ENCODE measurements at places on chromosomes 1 and 21.
A peak's percentile ranks its signal among the peaks of the same experiment; 100 is the strongest.

GRCh38 chr1:86183810-86184209, 27.2 kb upstream of the COL24A1 start:
- no peak for DNase-seq

DNA sequence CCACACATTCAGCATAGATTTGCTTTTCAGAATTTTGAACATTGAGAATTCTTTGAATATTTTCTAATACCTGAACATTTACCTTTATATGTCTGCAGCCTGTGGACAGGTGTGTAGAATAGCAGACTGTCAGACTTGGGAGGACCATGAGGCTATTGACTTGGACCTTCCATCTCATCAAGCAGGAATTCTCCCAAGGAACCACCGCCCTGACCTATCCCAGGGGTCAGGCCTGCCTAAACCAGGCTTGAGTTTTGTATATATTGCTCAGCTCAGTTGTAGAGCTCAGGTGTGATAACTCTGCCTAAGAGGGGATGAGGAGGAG, 53.2 kb downstream of the RUNX1 start:
- DNase-seq: no peak

- no peak for DNase-seq
Measured at GRCh38 chr1:9601942-9602793, 13.5 kb downstream of the TMEM201 start.

GRCh38 chr1:78038491-78038939, 7.3 kb upstream of the GIPC2 start:
- no peak for DNase-seq

DNA sequence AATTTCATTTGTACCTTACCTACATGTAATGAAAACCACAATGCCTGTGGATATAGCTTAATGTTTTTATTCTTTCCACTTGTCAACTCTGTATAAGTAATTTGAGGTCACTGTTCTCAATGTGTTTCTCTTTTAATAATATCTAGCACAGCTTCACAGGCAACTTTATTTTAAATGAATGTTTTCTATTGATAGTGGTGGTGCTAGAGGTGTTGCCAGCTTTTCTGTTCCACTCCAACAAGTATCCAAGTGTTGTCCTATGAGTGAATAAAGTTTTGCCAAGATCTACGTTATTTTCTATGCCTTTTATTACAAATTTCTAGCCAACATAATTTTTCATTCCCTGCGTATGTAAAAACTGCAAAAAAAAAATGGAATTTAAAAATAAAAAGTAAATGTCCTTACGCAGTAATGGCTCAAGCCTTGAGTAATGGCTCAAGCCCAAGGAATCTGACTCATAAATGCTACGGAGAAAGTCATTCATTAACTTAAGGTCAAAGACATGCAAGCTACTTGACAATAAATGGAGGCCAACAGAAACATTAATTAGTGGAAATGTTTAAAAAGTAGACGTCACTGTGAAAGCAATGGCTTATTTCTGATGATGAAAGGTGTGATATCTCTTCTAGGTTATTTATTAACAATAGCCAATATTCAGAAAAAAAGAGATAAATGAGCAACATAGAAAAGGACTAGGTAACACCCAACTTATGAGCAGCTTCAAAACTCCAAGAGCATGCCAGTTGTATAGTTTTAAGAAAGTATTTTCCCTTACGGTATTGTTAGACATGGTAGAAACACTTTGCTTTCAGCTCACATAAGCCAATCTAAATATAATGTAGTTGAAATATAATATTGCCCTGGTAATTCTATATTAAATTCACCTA, 71.4 kb downstream of the SLC44A5 start:
- DNase-seq: no peak

DNA sequence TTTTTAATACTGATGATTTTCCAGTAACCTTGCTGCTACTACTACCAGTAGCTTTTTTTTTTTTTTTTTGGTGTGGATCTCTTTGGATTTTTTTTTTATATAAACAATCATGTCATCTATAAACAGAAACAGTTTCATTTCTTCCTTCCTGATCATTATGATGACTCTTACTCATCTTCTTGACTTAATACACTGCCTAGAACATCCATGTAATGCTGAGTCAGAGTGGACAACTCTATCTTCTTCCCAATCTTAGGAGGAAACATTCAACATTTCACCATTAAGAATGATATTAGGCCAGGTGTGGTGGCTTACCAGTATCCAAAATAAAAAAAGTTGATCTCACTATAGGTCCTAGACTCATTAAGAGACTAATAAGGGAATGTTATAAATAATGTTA, 69.1 kb downstream of the RUSC1 start:
- DNase-seq: no peak

- DNase-seq: no peak
Measured at GRCh38 chr1:160708801-160709200, 2.8 kb downstream of the CD48 start.

DNA sequence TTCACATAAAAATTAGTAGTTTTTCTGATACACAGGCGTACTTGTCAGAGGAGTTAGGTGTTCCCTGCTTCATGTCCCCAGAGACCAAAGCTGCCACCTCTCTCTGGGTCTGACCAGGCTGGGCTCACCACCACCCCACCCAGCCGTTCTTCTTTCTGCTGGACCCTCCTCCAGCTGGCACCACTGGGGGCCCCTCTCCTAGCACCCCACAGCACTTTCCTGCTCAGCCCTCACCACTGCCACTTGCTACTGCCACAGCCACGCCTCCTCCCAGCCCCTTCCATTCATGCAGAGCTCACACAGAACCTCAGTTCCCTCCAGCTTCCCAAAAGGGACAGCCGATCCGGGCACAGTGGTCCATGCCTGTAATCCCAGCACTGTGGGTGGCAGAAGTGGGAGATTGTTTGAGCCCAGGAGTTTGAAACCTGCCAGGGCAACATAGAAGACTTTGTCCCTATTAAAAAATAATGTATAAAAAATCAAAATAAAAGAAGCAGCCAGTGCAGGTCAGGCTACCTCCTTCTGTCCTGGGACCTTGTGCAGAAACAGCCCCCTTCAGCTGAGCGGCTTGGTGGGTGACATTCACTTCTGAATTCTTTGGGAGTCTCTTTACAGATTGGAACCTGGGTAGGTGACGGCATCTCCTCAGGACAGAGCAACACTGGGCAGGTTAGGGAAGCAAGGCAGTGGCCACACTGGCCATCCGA, 208.3 kb downstream of the TOMM20 start:
- no peak for DNase-seq

DNA sequence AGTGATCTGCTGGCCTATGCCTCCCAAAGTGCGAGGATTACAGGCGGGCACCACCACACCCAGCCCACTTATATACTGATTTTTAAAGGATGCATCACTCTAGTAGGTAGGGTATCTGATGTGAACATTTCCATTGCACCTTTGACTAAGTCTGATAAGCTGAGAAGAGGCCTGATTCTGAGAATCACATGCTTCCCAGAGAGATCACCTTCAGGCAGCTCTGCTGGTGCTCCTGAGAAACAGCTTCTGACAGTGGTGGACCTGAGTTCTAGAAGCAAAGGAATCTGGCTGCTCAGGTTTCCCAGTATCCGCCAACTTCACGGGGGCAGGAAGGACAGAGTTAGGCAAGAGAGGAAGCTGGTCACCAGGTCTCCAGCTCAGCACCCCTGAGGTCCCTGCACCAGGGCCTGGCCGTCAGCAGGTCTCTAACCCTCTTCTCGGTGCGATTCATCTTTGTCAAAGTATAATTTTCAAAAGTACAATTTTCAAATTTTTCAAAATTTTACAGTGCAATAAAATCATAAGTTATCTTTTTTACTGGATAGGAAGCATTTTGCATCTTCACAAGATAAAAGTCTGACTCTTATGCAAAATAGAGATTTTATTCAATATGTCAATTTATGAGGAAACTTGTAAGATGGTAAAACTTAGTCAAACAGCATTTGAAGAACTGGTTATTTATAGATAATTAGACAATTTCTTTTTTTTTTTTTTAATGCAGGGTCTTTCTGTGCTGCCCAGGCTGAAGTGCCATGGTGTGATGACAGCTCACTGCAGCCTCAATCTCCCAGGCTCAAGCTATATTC, 25.8 kb upstream of the MPZL1 start:
- DNase-seq: no peak

- no peak for DNase-seq
Measured at GRCh38 chr1:54786778-54787177, 14.3 kb downstream of the TTC22 start.

- DNase-seq: no peak
Measured at GRCh38 chr1:100290291-100290690, 24.3 kb downstream of the RTCA start.

DNA sequence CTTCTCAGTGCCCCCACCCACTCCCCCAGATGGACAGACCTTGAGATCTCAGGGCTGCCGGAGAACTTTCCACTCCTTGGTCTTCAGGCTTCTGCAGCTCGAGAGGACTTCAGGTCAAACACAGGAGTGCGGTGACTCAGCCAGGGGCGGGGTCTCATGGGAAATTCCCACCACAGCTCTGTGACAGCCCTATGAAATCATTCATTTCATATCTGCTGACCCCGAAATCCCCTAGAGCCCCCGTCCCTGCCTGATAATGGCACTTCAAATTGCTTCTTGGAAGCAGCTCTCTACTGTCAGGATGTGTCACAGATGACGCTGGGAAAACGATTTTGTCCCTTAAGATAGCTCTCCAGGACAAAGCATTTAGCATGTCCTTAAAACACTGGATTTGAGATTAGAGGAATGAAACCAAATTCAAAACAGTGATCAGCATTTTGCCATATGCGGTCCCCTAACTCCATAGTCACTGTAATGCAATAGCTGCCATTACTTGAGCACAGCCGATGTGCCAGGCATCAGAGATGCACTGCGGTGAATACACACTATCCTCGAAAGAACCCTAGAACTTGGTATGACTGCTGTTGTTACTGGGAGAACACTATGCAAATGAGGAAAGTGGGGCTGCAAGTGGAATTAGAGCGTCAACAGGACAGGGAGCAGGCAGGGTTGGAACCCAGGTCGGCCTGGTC, at the start of gene TNFRSF9:
TSS of gene TNFRSF9 (minus strand) at position 95 of the 692 bp plus-strand sequence. CDS start 845 bp downstream, outside the sequence.
- DNase-seq: peak; percentile 64

- no peak for DNase-seq
Measured at GRCh38 chr1:171790318-171790717, 8.9 kb downstream of the METTL13 start.

GRCh38 chr1:47759936-47760629, 237.1 kb downstream of the TRABD2B start:
- DNase-seq: no peak

GRCh38 chr1:31381394-31382294, 8.8 kb upstream of the FABP3 start:
- no peak for DNase-seq

GRCh38 chr1:198598796-198599321, 40.0 kb upstream of the PTPRC start:
- DNase-seq: peak; percentile 73

- DNase-seq: no peak
Measured at GRCh38 chr1:70671006-70671405, 259.9 kb downstream of the CTH start.

DNA sequence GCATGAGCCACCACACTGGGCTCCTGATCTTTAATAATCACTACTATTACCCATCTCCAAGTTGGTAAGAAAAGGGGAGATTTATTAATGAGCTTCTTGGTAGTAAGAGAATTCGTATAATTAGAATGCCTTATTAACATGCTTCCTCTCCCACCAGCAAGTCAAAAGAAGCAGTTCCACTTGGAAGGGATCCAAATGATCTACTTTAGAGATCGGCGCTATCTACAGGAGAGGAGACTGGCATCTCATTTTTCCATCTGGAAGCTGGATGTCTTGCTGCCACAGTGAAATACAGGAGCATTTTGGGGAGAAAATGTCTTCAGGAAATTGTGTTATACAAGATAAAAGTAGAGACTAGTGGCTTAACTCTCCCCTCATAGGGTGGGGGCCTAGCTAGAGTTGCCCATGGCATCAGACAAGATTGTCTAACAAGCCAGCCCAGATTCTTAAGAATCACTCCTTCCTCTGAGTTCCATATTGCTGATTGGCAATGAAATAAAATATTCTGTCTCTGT, 33.6 kb upstream of the CAMSAP2 start:
- no peak for DNase-seq

DNA sequence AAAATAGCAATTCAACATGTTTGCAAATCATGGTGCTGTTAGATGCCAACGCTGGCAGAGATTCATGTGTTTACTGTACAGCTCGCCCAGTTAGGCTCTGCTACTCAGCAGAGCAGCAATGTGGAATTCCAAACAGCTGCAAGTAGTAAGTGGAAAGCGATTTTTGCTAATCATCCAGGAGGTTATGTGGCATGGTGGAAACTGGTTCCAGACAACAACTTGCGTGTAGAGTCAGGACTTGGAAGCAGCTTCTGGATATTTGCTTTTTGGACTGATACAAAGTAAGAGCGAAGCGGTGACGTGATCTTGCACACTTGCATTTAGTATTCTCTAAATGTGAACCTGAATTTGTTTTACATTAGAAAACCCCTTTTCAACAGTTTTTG, 27.1 kb upstream of the HHAT start:
- DNase-seq: no peak

DNA sequence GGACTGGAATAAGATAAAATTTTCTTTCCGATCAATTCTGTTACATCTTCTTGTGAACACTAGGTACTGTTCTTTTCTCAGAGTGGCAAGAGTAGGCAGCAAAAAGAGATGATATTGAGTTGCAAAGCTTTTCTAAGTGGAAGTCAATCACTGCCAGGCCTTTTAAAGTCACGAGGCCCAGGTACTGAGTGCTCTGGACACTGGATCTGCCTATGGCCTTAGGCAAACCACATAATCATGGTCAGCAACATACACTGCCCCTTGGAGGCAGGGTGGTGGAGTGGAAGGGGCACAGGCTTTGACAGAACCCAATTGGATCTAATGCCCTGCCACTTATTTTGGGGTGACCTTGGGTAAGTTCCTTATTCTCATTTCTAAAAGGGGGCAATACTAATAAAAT, 41.5 kb downstream of the TSEN15 start:
- DNase-seq: no peak

DNA sequence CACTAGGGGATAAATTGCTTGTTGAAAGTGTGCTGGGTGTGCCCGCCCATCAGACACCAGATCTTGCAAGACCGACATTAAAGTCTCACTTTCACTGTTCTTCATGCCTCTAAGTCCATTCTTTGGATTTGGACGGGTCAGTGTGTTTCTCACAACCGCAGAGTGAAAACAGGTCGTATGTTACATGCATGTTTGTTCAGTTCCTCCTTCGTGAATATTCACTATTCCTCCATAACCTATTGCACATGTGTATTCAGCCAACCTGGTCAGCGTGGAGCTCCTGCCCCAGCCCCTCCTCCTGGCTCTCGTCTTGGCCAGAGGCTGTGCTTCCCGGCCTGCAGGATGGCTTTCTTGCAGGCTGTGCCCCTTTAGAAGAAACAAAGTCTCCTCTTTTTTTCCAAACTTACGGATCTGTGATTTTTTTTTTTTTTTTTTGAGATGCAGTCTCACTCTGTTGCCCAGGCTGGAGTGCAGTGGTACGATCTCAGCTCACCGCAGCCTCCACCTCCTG, 2.2 kb upstream of the KRTAP10-6 start:
- DNase-seq: no peak

GRCh38 chr1:232101231-232101630, 474.6 kb downstream of the DISC1 start:
- DNase-seq: no peak
